Osteoblast (primary cell): ENCODE measurements at places on chromosomes 2 and 18. TPM values are rescaled to one million over a fixed set of nuclear protein-coding genes. Genes with fewer than 3 reads are reported as not detected.

DNA sequence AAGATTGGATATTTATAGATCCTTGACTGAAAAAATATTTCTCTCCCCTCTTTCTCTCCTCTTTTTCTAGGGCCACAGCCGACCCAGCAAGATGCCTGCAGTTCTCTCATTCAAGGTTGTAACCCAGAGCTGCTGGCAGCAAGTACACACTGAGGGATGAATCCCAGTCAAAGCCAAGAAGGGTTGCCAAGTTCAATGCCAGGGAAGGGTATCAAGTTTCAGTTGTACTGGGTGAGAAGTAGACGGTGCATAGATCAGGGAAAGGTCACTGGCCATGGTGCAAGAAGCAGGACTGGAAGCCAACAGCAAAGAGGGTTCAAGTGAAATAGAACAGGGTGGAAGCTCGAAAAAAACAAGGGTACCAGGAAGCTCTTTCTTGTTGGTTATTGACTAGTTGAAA, 170.2 kb downstream of the NRP2 start:
- no peak overlapping the region for H3K4me3 ChIP-seq
- no peaks in the 10 kb centered on the region for H3K4me1 ChIP-seq
- H3K27me3 ChIP-seq, result peaks cover 10% of the 10 kb centered on the region

- no peak for DNase-seq
- peak overlapping the region; percentile 99 for H3K27ac ChIP-seq
- H3K4me1 ChIP-seq, result peaks cover 38% of the 10 kb centered on the region
- no peaks in the 10 kb centered on the region for H3K27me3 ChIP-seq
- no peaks in the 10 kb centered on the region for H3K36me3 ChIP-seq
- H3K4me3 ChIP-seq, result no peak overlapping the region
Measured at GRCh38 chr2:71832388-71832787, 315.3 kb downstream of the CYP26B1 start.

- no peaks in the 10 kb centered on the region for H3K27me3 ChIP-seq
- H3K36me3 ChIP-seq, result no peaks in the 10 kb centered on the region
- H3K4me3 ChIP-seq, result no peak overlapping the region
- no peaks in the 10 kb centered on the region for H3K4me1 ChIP-seq
- DNase-seq, result peak; percentile 91
Measured at GRCh38 chr2:1546023-1546591, 132.8 kb downstream of the TPO start.

DNA sequence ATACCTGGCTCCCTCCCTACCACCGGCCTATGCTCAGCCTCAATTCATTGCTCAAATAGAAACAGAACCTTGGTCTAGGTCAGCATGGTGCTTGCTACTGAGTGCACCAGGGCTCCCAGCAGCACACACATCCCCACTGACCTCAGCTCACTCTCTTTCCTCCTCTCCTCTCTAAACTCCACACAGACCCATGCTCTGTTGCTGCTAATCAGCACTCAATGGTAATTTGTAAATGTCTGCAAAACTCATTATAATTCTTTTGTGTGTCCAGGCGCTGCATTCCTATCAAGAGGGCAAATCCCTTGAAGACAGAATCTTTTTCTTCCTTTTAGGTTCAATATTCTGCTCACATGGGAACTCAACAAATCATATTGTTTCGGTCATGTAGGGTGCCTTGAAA, 382.2 kb downstream of the CLIP4 start:
- no peaks in the 10 kb centered on the region for H3K36me3 ChIP-seq
- no peak overlapping the region for H3K27ac ChIP-seq
- DNase-seq, result no peak
- no peaks in the 10 kb centered on the region for H3K4me1 ChIP-seq
- H3K27me3 ChIP-seq, result no peaks in the 10 kb centered on the region
- H3K4me3 ChIP-seq, result no peak overlapping the region

GRCh38 chr2:98757904-98758421, 27.0 kb upstream of the MGAT4A start:
- peaks cover 11% of the 10 kb centered on the region for H3K4me1 ChIP-seq
- no peaks in the 10 kb centered on the region for H3K36me3 ChIP-seq

CYTIP gene
- total RNA-seq, result 1.2 and 1.4 TPM in 2 replicates

PARD6G gene
- 2.2 and 4.4 TPM in 2 replicates for total RNA-seq

C1QL2 gene
- total RNA-seq, result not detected in 2 replicates
